ENCODE measurements at places on chromosomes 6 and 20.

- DNase-seq = no peak
Observed at GRCh38 chr6:147167576-147168461, 36.4 kb upstream of the STXBP5 start.

DNA sequence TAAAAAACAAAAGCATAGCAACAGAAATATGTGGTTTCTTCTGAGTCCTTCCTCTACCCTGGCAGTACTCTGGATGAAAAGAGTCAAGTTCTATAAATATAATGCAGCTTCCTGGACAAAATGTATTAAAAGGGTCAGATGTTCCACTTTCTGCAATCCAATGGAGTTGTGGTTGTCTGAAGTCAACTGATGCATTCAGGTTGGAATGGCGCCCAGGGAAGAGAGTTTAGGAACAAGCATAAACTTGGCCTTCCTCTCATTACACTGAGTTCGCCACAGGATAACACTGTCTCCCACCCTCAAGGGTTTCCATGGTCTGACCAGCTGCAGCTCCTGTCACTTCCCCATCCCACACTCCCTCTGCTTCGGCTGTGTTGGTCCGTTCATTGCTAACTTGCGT, 66.4 kb downstream of the PLEKHG1 start:
- no peak for DNase-seq

DNA sequence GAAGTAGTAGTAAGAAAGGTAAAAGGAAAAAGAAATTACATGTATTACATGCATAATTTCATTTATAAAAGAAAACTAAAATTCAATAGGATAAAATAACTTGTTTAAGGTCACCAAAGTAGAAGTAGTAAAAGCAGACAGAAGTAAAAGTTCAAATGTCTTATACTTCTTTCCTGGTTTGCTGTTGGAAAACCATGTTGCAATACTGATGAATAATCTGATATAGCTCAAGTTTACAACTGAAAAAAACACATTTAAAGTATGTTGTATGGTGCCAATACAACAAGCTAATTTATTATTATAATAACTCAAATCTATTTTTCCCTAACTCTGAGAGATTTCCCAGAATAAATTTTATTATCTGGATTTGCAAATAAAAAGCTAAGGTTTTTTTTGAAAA, 78.3 kb downstream of the PHIP start:
- DNase-seq = no peak

DNA sequence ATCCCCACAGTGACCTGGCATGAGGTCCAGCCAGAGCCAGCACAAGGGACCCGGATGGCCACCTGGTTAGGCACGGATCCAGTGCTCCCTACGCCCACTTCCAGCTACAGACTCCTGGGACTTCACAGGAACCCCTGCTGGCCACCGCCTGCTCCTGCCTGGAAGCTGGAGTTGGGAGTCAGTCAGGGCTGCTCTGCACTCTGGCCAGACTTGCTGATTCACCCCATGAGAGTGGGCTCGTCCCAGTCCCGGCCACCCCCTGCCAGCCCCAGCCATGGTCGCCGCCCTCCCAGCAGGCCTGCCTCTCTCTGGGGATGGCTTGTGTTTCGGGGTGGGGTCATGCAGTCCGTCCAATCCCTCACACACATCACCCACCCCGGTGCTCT, 125.8 kb downstream of the DLL1 start:
- no peak for DNase-seq

- DNase-seq = no peak
Observed at GRCh38 chr6:165775721-165776120, 112.7 kb upstream of the PDE10A start.

- peak; percentile 5 for DNase-seq
Observed at GRCh38 chr6:116616737-116617053, 416 bp downstream of the RSPH4A start.

DNA sequence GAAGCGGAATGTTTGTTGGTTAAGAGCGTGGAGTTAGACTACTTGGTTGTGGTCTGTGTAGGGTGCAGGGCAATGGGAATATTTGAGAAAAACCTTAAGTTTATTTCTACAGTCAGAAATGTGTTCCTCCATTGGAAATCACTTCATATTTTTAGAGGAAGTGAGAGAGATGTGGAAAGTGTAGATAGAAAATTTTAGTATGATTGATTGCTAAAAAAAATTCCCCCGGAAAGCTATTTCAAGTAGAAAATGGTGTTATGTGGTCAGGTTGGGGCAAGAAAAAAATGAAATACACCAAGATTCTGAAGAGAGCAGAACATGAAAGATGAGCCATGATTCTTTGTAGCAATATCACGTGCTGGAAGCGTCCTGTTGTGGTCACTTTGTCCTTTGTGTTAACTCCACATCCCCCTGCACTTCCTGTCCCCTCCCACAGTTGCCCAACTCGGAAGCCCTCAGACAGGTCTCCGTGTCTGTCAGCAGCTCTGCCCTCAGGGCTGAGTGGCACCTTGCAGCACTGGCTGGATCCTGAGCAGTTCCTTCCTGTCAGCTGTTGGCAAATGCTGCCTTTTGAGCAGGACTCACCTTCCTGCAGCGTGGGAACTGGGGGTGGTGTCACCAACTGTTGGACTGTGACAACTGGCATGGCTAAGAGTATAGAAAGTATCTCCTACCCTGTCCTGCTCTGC, 137.5 kb upstream of the SLC24A3 start:
- no peak for DNase-seq

GRCh38 chr6:56490993-56491392, 151.7 kb downstream of the DST start:
- DNase-seq = no peak

- DNase-seq = no peak
Observed at GRCh38 chr6:56484669-56485068, 158.0 kb downstream of the DST start.

GRCh38 chr20:46741924-46742668, 32.6 kb downstream of the SLC2A10 start:
- no peak for DNase-seq

- DNase-seq = no peak
Observed at GRCh38 chr6:53686355-53686940, 20.9 kb upstream of the KLHL31 start.
